ENCODE measurements at places on chromosomes 1 and 21.

DNA sequence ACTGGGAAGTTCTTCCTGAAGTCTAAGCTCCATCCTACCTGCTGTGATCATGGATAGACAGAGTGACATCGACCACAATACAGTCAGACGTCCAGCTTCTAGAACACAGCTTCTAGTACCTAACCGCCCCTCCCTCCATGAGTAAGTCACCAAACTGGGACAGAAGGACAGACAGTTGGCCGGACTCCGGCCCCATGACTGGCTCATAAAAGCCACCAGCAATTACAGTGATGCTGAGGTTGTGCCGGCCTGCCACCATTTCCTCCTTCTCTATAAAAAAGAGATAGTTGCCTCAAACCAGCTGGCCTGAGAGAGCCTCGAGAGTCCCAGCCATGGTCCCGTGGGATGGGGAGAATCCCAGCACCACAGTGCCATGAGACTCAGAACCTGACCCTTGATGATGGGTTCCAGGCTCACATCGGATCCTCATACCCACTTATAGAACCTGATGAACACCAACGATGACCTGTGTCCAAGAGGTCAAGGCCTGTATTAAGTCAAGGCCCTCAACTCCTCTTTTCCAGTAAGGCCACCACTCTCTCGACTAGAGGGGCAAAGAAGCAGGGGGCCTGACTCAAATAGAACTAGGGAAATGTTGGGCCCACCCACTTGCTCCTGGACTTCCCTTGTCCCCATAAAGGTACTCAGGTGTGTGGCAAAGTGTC lies 3.4 kb downstream of the MEF2D start:
- DNase-seq, result no peak

DNA sequence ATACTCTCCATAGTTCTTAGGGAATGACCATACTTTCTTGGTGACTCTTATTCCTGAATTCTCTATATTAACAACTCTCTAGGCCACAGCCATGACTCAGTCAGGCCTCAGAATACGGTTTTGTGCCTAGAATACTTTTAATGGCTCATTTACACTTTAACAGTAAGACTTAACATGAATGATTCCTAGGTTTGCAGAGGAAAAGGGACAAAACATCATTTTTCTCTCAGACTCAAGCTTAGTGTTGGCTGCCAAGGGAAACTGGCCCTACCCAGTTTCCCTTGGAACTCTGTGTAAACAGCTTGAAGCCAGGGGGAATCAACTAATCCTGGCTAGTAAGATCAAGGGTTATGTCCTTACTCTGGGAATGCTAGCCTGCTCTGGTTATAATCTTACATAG lies 164.9 kb upstream of the PKN2 start:
- no peak for DNase-seq

GRCh38 chr1:158654571-158654970 lies 31.9 kb downstream of the SPTA1 start:
- no peak for DNase-seq

DNA sequence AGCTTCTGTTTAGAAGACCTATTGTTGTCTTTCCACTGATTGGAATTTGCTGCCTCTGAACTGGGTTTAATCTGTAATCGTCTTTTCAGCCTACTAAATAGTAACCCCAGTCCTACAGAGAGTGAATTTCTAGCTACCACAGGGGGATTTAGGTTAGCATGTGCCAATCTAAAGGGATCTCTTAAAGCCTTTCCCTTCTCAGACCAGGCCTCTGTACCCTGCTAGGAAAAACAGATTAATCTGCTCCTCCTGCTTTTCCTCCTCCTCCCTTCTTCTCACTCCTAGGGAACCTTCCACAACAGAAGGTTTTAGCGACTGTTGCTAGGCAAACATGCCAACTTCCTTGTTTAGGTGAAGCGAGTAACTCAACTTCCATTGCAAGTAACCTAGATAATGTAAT lies 1.3 kb upstream of the RC3H1 start:
- no peak for DNase-seq

GRCh38 chr1:236890152-236891056 lies 95.3 kb downstream of the MTR start:
- no peak for DNase-seq

- DNase-seq, result no peak
These were observed 9.2 kb upstream of the TNFRSF1B start for GRCh38 chr1:12157366-12158231.

DNA sequence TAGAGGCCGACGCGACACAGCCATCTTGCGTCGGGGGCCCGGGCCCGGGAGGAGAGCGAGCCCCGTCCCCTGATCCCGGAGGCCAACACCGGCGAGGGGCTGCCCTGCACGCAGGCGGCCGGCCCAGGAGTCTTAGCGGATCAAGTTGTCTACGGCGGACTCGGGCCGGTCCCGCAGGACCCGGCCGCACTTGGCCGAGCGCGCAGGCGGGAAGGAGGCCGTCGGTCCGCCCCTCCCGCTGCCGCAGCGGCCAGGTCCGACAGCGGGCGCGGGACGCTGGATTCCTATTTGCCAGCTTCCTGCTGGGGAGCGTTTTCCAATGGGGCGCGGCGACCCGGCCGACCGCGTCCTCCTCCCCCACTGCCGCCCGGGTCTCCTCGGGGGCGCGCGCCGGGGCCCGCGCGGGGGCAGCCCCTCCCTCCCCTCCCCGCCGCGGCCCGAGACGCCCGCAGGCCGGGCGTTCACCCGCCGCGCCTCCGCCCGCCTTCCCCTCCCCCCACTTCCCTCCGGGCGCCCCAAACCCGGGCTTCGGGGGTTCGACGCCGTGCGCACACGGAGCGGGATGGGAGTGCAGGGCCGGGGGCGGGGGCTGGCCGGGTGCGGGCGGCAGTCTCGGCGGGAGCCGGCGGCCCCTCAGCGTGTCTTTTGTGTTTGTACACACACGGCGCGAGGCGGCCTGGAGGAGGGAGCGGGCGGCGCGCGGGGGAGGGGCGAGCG lies 517 bp upstream of the H3-3A start:
- no peak for DNase-seq

GRCh38 chr1:84888753-84889152 lies 4.3 kb downstream of the LPAR3 start:
- no peak for DNase-seq

GRCh38 chr21:44637018-44637850 lies at the start of gene KRTAP10-10:
TSS of gene KRTAP10-10 (plus strand) at chr21:44637356. CDS start at chr21:44637418, 62 bp downstream.
- DNase-seq, result no peak

DNA sequence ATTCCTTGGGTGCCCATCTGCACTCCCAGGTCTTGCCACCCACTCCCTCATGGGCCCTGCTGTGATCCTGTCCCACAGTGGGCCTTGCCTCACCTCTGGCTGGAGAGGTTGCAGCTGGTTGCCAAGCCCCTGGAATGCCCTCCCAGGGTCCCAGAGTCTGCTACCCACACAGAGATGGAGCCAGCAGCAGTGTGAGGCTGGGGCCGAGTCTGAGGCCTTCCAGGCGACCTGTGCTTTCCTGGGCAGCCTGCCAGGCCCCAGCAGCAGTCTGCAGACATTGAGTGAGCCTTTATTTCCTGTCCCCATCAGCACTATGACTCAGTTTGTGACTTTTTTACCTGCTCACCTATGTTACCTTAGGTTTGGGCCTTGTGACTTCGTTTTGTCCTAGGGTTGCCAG lies 25.0 kb upstream of the TSPAN2 start:
- no peak for DNase-seq

- no peak for DNase-seq
These were observed 144.1 kb downstream of the OMA1 start for GRCh38 chr1:58402444-58402843.

DNA sequence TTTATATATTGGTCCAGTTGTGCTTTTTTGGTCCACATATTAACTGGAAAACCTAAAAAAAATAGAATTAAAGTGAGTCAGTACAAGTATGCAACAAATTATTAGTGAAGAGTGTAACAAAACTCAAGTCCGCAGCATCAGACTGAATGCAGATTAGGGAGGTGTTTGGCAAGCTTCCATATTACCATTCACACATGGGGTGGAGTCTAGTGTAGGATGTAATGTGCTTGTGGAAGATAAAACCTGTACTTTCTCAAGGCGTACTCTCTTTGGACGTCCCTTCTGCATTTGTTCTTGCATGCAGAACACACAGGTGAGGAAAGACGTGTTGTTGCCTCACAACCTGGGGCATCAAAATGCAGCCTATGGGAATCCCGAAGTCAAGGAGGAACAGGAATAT lies 668.7 kb downstream of the MRPL39 start:
- no peak for DNase-seq

DNA sequence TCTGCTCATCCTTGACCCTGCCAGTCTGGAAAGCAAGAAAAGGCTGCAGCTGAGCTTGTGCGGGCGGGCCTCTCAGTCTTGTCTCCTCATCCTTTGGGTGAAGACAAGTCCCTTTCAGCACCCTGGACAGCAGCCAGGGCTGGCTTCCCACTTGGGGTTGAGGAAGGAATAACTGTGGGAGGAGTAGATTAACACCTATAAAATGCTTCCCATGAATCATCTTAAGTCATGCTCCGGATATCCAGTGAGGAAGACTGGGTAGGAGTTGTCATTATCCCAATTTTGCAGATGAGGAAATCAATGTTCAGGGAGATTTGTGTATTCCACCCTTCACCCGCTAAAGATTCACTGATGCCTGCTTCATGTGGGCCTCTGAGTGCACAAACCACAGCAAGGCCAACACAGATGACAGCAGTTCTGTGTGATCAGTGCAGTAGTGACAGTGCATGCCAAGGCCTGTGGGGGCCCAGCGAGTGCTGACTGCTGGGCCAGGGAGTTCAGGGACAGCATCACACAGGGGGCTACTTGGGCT lies 20.1 kb upstream of the COL16A1 start:
- no peak for DNase-seq

- no peak for DNase-seq
These were observed 38.2 kb upstream of the SLC25A33 start for GRCh38 chr1:9500756-9501754.

GRCh38 chr21:32994305-32994704 lies 31.4 kb upstream of the OLIG2 start:
- no peak for DNase-seq
